ENCODE measurements at places on chromosomes 12 and 14. TPM values are rescaled to one million over a fixed set of nuclear protein-coding genes. Genes with fewer than 3 reads are reported as not detected.
A peak's percentile ranks its signal among the peaks of the same experiment; 100 is the strongest.

Gene CDH24
- 0.51 TPM for polyA plus RNA-seq

DNA sequence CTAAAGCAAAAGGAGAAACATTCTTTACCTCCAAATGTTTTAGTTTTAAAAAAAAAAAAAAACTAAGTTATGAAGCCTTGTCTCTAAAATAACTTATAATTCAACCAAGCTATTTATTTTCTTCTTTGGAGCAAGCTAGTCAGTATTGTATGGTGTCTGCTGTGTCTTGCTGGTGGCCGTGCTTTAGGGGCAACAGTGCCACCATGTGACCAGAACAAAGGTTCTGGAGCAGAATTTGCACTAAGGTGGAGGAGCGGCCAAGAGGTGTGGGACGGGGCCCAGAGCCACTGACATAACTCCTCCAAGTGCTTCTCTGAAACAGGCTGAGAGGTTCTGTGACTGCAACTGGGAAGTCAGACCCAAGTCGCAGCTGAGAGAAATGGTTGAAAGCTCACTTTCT, 4.5 kb downstream of the FICD start:
- DNase-seq = no peak

GRCh38 chr14:94342334-94342934, 19.3 kb upstream of the SERPINA6 start:
- DNase-seq = peak; percentile 77

DNA sequence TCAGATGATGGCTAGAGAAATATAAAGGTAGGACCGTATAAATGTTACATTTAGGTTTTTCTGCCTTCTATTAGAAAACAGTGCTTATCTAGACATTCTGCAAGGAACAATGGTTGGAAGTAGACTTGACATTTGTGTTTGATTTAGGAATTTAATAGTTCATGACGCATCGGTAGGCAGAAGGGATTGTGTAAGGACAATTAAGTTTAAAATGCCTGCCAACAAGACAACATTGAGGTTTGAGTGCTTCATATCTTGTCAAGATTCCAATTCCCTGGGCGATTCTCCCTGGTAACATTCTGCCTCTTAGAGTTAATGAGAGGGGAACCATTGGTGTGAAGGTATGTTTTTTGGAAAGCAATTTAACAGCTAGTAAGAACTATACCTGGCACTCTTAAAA, 186.8 kb upstream of the RBM19 start:
- no peak for DNase-seq
